ENCODE measurements at places on chromosomes 1 and 21. TPM values are rescaled to one million over a fixed set of nuclear protein-coding genes. Genes with fewer than 3 reads are reported as not detected.

DNA sequence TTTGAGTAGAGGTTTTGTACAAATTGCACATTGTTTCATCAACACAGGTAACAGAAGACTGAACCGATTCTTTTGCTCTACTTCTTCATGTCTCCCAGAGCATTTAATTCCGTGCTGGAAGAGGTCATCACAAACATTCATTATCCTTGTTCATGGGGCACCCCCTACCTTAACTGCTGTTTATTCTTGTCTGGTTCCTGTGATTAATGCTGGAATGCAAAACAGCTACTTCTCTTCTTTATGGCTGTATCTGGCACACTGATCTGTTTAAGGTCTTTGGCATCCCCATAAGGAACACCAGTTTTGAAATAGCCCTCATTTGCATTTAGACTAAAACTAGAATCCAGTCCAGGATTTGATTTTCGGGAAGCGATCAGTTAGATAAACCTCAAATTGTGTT is 42.2 kb downstream of the NTNG1 start:
- DNase-seq: no peak

DNA sequence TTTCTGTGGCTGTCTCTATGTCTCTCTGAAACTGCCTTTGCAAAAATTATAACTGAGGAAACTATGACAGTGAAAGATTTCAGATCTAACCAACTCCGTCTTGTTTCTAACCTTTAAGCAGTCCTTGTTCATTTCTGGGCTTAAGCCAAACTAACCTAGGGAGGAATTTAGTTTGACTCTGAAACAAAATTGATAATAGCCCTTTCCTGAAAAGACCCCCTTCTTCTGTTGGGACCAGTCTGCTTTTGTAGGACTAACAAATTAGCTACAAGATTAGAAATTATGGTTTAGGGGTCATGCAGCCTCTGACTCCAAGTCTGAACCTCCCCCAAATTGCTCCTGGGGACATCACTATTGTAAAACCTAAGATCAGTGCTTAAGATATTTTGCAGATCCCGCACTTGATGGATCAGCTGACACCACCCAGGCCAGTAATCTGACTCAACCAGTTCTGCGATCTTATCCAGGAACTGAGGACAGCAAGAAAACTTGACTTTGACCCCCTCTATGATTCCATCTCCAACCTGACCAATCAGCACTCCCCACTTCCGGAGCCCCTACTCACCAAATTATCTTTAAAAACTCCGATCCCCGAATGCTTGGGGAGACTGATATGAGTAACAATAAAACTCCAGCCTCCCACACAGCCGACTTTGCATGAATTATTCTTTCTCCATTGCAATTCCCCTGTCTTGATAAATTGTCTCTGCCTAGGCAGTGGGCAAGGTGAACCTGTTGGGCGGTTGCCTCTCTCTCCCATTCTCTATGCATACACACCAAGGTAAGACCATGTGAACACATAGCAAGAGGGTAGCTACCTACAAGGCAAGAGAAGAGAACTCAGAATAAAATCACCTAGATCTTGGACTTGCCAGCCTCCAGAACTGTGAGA is 11.1 kb upstream of the TRIM63 start:
- no peak for DNase-seq

Gene MYCL
- total RNA-seq: 10.0 TPM

GRCh38 chr1:218772575-218772974 is 401.1 kb upstream of the LYPLAL1 start:
- no peak for DNase-seq

Gene FCMR
- 0.61 TPM for total RNA-seq

GRCh38 chr1:64892576-64893573 is 73.5 kb downstream of the JAK1 start:
- no peak for DNase-seq

Gene LDLRAD1
- 0.30 TPM for total RNA-seq

DNA sequence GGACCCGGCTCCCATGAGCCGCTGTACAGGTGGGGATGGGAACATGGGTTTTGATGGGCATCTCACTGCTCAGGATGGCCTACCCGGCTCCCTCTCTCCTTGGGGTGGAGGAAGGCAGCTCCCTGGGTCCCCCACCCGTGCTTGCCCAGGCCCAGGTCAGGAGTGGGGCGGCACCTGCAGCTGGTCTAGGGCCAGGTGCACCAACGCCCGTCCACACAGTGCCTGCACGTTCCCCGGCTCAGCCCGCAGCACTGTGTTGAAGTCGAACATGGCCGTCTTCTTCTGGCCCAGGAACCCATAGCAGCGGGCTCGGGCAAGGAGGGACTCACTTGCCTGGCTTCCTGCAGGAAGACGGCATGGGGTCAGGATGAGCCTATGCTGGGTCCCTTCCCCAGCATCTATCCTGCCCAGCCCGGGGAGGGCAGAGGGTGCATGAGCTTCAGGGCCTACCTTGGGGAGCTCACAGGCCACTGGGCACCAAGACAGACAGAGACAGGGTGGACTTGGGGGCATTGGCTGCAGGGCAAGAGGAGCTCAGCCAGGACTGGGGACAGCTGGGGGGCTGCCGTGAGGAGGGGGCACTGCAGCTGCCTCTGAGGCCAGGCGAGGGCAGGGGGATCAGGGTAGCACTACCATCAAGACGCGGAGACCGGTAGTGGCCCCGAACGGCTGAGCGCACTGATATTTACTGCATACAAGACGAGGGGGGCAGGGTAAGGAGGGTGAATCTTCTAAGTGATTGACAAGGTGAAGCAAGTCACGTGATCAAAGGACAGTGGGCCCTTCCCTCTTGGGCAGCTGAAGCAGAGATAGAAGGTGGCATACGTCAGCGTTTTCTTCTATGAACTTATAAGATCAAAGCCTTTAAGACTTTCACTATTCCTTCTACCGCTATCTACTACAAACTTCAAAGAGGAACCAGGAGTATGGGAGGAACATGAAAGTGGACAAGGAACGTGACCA is 17.8 kb downstream of the TTC34 start:
- no peak for DNase-seq

DNA sequence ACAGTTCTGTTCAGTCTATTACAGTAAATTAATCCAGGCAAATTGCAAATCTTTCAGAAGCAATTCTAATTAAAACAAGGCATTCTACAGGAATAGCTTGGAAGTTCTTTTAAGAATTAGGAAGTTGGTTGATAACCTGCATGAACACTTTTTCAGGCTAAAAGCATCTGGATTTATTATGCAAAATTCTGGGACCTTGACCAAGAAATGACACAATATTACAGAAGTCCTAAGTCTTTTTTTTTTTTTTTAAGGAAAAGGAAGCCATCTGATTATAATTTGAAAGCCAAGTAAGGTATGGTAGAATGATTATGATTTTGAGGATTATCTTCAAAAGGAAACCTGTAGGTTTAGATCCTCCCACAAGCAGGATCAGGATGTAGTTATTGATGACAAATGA is 74.7 kb upstream of the KCNK2 start:
- no peak for DNase-seq

Gene ASAP3
- total RNA-seq: 19.7 TPM

Gene SSR2
- 153 TPM for total RNA-seq

DNA sequence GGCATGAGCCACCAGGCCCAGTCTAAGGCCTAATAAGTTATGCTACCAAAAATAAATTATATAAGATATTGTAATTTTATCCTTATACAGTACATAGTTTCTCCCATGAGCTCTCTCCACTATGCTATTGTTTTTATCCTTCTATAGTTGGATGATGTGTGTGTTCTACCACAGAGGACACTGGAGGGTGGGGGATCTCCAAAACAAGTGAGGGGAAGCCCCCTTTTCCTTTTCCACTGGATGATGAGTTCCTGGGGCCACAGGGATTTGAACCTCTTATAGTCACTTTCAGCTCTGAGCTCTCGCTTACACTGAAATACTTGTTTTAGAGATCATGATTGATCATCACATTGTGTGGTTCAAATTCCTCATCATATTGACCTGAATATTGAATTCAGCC is 77.6 kb upstream of the VAV3 start:
- no peak for DNase-seq

- DNase-seq: no peak
Measured at GRCh38 chr1:93638307-93638847, 43.3 kb downstream of the BCAR3 start.

Gene E2F2
- 16.3 TPM for total RNA-seq

DNA sequence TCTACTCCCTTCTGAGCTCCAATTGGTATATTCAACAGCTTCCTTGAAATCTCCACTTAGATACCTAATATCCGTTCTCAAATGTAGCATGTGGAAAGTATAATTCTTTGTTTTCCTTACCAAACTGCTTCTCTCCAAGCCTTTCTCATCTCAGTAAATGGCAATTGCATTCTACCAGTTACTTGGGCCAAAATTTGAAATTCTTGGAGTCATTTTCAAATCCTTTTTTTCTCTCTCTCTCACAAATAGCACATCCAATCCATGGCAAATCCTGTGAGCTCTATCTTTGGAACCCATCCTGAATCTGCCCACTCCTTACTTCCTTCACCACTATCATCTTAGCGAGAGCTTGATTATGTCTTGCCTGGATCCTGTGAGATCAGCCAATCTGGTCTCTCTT is 39.3 kb upstream of the SLC35F3 start:
- no peak for DNase-seq

- DNase-seq: no peak
Measured at GRCh38 chr1:26787381-26787705, 407 bp upstream of the PIGV start.

DNA sequence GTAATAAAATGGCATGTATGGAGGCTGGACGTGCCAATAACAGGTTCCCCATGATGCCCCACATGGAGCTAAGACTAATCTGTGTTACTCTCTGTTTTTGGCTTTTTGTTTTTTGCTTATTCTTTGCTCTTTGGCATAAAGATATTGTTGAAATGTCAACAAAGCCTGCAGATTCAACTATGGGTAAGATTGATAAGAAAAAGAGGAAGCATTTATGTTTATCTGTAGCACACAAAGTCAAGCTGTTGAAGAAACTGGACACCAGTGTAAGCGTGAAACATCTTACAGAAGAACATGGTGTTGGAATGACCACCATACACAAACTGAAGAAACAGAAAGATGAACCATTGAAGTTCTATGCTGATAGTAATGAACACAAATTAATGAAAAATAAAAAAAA is 402.7 kb downstream of the LTN1 start:
- no peak for DNase-seq

DNA sequence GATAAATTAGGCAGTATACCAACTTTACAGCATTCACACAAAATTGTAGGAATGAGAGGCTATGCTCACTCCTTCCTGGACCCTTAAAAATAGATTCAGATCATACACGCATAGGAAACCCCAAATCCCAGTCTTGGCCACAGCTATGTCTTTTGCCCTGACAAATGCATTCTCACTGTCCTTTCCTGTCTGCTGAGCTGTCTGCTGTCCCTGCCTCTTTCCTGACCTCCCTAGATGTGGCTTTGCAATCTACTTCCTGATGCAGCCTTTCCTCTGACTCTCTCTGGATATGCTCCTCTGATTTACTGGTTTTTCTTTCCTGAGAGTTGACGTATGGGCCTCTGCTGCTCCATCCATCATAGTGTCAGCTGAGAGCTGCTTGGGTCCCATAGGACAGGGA is 59.8 kb upstream of the SLC35F3 start:
- DNase-seq: no peak

DNA sequence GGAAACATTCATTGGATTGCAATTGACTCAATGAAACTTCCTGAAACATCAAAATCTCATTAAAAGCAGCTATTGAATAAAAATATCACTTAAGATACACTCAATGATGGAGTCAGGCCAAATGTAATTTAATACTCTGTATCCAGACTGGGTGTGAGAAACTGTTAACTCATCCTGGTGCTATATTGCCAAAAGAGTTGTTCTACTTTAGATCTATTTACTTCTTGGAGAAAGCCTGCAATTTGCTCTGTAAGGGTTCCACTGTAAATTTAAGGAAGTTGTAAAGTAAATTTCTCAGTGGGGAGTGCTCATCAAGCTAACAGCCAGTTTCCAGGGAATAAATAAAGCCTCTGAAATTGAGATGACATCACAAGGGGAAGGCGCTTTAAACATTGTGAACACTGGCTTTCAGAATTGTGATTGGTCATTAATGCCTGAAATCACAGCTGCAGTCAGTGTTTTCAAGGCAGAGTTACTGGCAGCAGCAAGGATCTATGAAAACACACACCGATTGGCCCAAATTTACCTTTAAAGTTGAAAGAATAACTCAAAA is 91.4 kb downstream of the OLFM3 start:
- no peak for DNase-seq

Gene KPNA6
- total RNA-seq: 79.9 TPM

GRCh38 chr1:224791362-224791941 is 138.0 kb upstream of the DNAH14 start:
- no peak for DNase-seq

Gene NHLH1
- 0.12 TPM for total RNA-seq

GRCh38 chr1:15640667-15641066 is 23.4 kb downstream of the DDI2 start:
- no peak for DNase-seq

DNA sequence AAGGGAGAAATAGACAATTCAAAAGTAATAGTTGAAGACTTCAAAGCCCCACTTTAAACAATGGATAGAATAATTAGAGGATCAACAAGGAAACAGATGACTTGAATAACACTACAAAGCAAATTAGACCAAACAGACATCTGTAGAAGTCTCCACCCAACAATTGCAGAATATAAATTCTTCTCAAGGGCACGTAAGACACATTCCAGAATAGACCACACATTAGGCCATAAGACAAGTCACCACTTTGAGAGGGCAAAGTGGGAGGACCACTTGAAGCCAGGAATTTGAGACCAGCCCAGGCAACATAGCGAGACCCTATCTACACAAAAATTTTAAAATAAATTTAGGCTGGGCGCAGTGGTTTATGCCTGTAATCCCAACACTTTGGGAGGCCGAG is 20.5 kb upstream of the RNF186 start:
- DNase-seq: no peak

Gene SMG5
- 75.2 TPM for total RNA-seq

GRCh38 chr1:23209770-23210169 is 7.5 kb downstream of the HTR1D start:
- no peak for DNase-seq

Gene DMBX1
- 4.3 TPM for total RNA-seq

Gene LIPI
- not detected for total RNA-seq

- DNase-seq: no peak
Measured at GRCh38 chr21:10464975-10465374, 56.4 kb upstream of the TPTE start.

GRCh38 chr1:234776256-234776875 is 166.4 kb upstream of the IRF2BP2 start:
- DNase-seq: no peak

DNA sequence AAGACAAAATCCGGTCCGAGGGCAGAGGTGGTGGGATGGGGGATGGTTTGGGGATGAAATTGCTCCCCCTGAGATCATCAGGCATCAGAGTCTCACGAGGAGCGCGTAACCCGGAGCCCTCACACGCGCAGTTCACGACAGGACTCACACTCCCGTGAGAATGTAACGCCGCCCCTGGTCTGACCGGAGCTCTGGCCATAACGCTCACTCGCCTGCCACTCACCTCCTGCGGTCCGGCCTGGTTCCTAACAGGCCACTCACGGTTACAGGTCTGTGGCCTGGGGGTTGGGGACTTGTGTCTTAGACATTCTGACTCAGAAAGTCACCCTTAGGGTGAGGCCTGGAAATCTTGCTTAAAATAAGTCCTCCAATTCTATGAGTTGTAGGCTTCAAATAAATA is 19.8 kb downstream of the MAP1LC3C start:
- DNase-seq: no peak

Gene ADAMTS5
- 0.02 TPM for total RNA-seq

GRCh38 chr1:53371851-53372250 is 44.0 kb upstream of the LRP8 start:
- DNase-seq: no peak

Gene ZNF648
- 0.57 TPM for total RNA-seq

Measured in HCT116 (cell line).